ENCODE measurements at places on chromosomes 16 and 17.
A peak's percentile ranks its signal among the peaks of the same experiment; 100 is the strongest.

DNA sequence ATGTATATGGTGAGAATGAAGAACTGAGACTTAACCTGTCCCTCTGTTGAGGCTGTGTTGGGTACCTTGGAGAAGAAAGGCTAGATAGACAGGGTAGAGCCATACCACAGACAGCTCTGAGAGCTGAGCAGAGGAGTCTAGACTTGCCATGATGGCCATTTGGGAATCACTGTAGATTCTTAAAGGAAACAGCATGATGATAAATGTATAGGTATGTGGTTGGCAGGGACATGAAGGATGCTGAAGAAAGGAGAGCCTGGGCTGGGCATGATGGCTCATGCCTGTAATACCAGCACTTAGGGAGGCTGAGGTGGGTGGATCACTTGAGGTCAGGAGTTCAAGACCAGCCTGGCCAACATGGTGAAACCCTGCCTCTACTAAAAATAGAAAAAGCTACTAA, 114.4 kb upstream of the HAS3 start:
- no peak for DNase-seq

GRCh38 chr17:74608511-74608910, 15.0 kb downstream of the CD300E start:
- no peak for DNase-seq

GRCh38 chr17:30824002-30824355, 513 bp downstream of the CRLF3 start:
- DNase-seq = peak; percentile 66

DNA sequence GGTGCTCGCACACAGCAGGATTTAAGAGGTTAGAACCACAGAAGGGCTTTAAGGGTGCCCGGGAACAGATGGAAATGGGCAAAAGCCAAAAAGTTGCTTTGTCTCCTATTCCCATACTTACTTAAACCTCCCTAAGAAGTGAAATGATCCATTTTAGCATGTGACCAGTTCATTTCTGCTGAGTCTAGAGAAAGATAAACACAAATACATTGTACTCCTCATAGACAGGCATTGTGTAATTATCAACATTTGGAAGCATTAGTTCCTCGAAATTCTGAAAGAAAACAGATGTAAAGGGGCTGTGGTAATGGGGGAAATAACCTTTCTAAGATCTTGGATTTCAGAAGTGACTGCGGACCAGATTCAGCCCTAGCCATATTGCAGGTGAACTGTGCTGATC, 178.3 kb downstream of the CYB561 start:
- no peak for DNase-seq

Data from activated CD8-positive, alpha-beta T cell treated with anti-CD3 and anti-CD28 coated beads for 36 hours (primary cell).